ENCODE measurements at places on chromosomes 2 and 18.

DNA sequence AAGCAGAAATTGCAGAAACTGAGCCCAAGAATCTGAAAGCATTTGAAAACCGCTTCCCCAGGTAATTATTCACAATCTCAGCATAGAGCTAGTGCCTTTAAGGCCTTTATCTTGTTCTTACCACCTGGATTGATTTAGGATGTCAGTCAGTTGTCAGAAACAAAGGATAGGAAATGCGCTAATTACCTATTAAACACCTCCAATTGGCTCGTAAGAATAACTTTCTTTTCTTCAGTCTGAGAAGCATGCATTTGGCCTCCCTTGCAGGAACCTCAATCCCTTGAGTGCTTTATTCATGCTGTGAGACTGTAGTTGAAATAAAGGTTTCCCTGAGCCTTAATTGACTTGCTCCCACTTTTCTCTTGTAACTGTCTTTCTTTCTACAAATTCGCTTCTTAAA lies 400.3 kb upstream of the LRATD1 start:
- no peaks in the 10 kb centered on the region for H3K27me3 ChIP-seq
- H3K4me3 ChIP-seq = no peak overlapping the region
- H3K36me3 ChIP-seq = no peaks in the 10 kb centered on the region
- DNase-seq = no peak
- no peaks in the 10 kb centered on the region for H3K4me1 ChIP-seq
- H3K27ac ChIP-seq = no peak overlapping the region

DNA sequence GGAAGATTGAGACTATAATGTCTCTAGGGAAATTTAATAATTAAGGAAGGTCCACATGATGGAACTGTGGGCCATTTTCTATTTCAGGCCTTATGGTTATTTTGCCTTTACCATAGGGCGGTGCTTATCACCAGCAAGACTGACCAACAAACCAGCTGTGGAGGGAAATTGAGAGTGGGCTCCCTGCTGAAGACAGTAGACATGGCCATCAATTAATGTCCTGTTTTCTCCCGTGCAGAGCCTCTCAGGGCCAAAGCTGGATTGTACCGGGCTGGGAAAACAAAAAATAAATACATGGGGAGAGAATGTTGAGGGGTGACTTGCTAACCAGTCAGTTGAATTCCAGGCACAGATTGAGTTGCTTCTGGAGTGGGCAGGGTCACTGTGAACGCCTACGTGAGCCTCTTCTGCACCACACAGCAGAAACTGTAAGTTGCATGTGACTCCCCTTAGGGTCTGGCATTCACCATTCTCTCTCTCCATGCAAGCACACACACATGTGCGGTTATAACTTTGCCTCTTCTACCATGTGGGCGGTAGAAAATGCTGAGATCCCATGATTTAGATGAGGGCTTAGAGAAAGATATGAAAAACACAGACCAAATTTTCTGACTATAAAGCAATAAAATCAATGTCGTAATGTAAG lies 128.5 kb downstream of the COPS8 start:
- H3K4me3 ChIP-seq = no peak overlapping the region
- H3K27ac ChIP-seq = peak overlapping the region; percentile 50
- H3K27me3 ChIP-seq = no peaks in the 10 kb centered on the region
- H3K36me3 ChIP-seq = no peaks in the 10 kb centered on the region
- DNase-seq = no peak

GRCh38 chr18:75205514-75206132 lies 3.3 kb downstream of the PTGR3 start:
- peaks cover 15% of the 10 kb centered on the region for H3K36me3 ChIP-seq
- no peak for DNase-seq
- H3K27me3 ChIP-seq = no peaks in the 10 kb centered on the region
- peaks cover 22% of the 10 kb centered on the region for H3K4me1 ChIP-seq

GRCh38 chr2:9984217-9984739 lies 32.8 kb downstream of the GRHL1 start:
- peaks cover 3% of the 10 kb centered on the region for H3K36me3 ChIP-seq
- no peak overlapping the region for H3K4me3 ChIP-seq
- DNase-seq = no peak
- peaks cover 3% of the 10 kb centered on the region for H3K4me1 ChIP-seq

GRCh38 chr18:23703057-23703986 lies 14.1 kb downstream of the LAMA3 start:
- no peaks in the 10 kb centered on the region for H3K36me3 ChIP-seq
- H3K4me3 ChIP-seq = no peak overlapping the region
- H3K27me3 ChIP-seq = no peaks in the 10 kb centered on the region
- H3K4me1 ChIP-seq = no peaks in the 10 kb centered on the region
- DNase-seq = no peak
- H3K27ac ChIP-seq = no peak overlapping the region

DNA sequence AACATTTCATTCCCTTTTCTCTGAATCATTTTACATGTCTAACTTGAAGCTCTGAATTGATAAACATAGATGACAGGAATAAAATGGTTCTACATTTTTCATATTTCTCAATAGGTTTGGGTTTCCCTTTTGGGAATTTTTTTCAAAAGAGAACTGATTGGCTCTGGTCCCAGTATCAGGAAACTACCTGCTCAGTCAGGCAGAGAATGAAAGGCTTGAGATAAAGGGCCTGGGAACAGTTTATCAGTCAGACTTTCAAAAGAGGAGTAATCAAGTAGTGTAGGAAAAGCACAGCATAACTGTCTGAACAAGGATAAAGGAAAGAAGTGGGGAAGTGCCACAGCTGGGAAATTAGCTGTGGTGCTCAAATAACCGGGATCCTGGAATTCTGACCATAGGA lies 28.3 kb upstream of the CCL20 start:
- peak overlapping the region; percentile 6 for H3K27ac ChIP-seq
- H3K36me3 ChIP-seq = no peaks in the 10 kb centered on the region
- H3K4me1 ChIP-seq = peaks cover 31% of the 10 kb centered on the region
- H3K27me3 ChIP-seq = no peaks in the 10 kb centered on the region

GRCh38 chr2:191748528-191749180 lies 70.7 kb downstream of the NABP1 start:
- no peak overlapping the region for H3K27ac ChIP-seq
- H3K27me3 ChIP-seq = no peaks in the 10 kb centered on the region
- H3K4me1 ChIP-seq = peaks cover 4% of the 10 kb centered on the region

DNA sequence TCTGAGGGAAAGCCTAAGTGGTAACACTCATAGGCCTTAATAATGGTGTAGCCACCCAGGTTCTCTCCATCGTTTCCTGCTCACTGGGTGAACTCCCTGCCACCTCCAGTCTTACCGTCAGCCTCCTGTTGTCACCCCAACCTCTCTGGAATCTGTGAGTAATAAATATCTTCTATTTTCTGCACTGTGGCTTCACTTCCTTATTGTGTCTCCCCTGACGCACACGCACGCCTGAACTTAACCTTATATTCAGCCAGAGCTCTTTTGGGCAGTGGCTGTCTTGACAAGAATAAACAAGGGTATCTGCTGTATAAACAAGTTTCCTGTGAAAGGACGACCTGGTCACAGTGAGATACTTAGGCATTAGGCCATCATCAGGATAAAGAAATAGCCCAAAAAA lies 467.2 kb downstream of the SPAG16 start:
- H3K36me3 ChIP-seq = no peaks in the 10 kb centered on the region
- DNase-seq = no peak
- H3K4me3 ChIP-seq = no peak overlapping the region
- no peak overlapping the region for H3K27ac ChIP-seq
- H3K4me1 ChIP-seq = no peaks in the 10 kb centered on the region

DNA sequence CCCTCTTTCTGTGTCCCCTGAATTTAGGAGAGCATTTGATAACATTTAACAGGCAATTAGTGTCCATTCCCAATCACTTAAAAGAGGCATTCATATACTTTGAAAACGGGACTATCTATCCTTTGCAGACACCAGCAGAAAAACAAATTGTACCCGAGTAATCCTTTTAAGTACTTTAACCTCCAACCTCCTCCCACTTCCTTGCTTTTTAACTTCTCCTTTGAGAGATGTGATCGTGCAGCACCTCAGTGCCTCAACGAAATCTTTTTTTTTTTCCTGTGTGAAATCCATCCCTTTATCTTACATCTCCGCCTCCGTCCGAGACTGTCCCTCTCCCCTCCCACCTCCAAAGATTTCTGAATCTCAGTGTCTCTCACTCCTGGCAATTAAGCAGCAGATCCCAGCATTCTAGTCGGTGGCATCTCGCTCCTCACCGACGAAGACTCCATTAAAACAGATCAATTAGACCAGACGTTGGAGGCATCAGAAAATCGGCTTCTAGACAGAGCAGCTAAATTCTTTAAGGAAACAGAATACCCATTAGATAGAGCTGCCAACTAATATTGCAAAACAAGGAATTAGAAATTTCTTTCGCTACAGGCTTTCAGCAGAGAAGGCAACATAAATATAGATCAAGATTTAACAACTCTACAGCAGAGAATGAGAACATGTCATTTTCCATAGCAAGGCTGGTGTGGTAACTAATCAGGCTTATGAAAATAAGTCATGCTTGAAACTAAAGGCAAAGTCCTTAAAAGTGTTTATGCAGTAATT lies 1.9 kb upstream of the TMEFF2 start:
- no peak overlapping the region for H3K4me3 ChIP-seq
- peaks cover 22% of the 10 kb centered on the region for H3K4me1 ChIP-seq
- no peak for DNase-seq
- H3K36me3 ChIP-seq = no peaks in the 10 kb centered on the region

DNA sequence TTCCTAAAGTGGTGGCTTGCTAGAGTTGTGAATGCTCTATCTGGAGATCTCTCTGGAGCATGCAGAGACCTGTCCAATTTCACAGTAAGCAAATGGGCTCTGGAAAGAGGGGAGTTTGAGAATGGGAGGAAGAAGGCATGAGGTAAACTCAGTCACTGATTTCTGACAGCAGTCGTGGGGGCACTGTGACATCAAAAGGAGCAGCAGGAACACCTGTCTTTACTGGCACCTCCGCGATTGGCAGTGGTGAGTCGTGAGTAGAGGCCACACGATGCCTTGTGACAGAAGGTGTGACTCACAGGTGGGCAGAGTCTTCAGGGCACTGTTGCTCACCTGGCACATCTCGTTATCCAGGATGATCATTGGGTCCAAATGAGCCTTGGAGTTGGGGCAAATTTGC lies 38.8 kb upstream of the CAVIN2 start:
- no peaks in the 10 kb centered on the region for H3K27me3 ChIP-seq
- no peak overlapping the region for H3K4me3 ChIP-seq
- H3K36me3 ChIP-seq = no peaks in the 10 kb centered on the region
- no peak overlapping the region for H3K27ac ChIP-seq
- DNase-seq = no peak

DNA sequence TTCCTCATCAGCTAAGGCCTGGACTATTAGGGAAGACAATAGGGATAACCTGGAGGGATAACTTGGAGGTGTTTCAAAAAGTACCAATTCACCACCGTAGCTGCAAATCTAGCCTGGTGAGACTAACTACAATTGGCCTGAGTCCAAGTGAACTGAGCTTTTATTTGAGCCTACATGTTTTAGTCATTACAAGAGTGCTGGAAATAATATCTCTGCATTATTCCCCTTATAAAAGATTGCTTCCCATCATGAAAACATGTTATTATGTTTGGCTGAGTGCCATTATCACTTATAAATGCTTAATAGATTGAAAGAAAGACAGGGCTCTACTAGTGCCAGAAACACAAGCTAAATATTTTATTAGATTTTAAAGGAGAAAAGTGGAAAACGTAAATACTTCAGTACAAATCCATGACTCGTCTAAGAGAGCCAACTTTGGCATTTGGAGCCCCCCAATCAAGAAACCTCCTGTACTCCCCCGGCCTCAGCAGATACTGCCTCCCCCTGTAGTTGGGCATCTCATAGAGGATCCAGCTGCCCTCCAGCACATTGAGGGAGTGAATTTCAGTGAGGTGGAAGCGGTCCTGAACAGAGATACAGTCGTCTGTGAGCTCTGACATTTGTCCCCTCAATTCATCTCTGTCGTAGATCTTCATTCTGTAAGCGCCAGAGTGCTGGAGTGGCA lies 3.6 kb downstream of the CRYGB start:
- no peaks in the 10 kb centered on the region for H3K27me3 ChIP-seq
- H3K4me1 ChIP-seq = no peaks in the 10 kb centered on the region
- no peaks in the 10 kb centered on the region for H3K36me3 ChIP-seq

DNA sequence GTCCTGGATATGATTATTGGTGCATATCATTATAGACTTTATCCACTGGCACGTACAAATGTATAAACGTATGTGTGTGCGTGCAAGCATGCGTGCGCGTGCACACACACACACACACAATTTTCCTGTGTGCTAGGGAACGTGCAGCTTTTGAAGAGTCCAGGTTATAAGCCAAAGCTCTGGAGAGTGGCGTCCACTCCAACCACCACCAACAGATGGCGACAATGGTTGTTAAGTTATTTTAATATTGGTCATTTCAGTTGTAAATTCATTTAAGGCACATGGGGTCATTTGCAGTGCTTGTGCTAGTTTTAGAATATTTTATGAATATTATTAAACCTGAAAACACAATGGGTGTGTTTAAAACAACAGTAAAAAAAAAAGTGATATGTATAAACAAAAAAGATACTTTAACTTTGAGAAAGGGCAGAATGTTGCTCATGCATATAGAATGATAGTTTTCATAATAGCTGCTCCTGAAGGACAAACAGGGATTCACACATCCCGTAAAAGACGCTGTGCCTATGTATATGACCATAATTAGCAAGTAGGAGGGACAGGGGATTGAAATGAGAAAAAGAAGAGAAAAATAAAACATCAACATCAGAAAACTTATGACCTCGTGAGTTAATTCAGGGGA lies 124.2 kb upstream of the ITGB6 start:
- no peak overlapping the region for H3K4me3 ChIP-seq
- H3K27ac ChIP-seq = no peak overlapping the region
- no peaks in the 10 kb centered on the region for H3K36me3 ChIP-seq
- no peaks in the 10 kb centered on the region for H3K27me3 ChIP-seq
- DNase-seq = no peak

- H3K4me1 ChIP-seq = peaks cover 10% of the 10 kb centered on the region
- no peak for DNase-seq
- no peak overlapping the region for H3K4me3 ChIP-seq
- no peak overlapping the region for H3K27ac ChIP-seq
- no peaks in the 10 kb centered on the region for H3K36me3 ChIP-seq
Observed at GRCh38 chr18:13606604-13607254, 119.6 kb downstream of the FAM210A start.

GRCh38 chr18:77765468-77765867 lies 515.8 kb downstream of the GALR1 start:
- H3K27me3 ChIP-seq = peaks cover 8% of the 10 kb centered on the region
- no peak for DNase-seq
- no peaks in the 10 kb centered on the region for H3K36me3 ChIP-seq
- no peaks in the 10 kb centered on the region for H3K4me1 ChIP-seq
